ENCODE measurements at places on chromosomes 13 and 19.

- DNase-seq, result no peak
Measured at GRCh38 chr13:89695343-89696257, 1651.9 kb upstream of the MIR17HG start.

DNA sequence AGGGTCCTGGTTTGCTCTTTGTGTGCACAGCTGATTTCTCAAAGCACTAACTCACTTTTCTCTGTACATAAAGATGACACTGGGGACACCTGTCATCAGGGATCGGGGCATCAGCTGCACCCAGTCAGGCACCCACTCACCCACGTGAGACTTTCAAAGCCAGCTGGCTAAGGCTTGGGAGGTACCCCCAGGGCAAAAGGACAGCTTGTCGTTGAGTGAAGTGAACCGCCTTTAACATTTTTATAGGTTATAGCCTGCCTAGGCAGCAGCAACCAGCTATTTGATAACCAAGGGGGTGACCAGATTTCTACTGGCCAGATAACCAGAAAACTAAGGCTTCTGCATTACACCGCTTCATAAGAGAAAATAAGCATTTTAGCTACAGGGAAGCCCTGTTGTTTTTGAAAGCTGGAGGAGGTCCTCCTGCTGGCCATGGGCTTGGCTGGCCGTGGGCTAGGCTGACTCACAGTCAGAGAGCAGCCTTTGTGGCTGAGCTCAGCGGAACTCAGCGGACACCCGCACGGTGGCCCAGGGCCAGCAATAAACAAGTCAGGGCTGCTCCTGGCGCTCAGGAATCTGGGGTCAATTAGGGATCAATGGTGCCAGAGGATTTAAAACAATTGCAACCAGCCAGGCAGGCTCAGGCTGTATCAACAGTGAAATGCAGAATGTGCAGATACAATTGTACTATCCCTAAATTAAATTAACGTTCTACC is 57.1 kb downstream of the ALOX5AP start:
- DNase-seq, result no peak

- no peak for DNase-seq
Measured at GRCh38 chr19:35417713-35418534, 30.1 kb upstream of the FFAR2 start.

GRCh38 chr13:72431981-72432682 is 295.3 kb downstream of the MZT1 start:
- no peak for DNase-seq

- DNase-seq, result no peak
Measured at GRCh38 chr13:93726173-93726957, 499.8 kb downstream of the GPC6 start.

DNA sequence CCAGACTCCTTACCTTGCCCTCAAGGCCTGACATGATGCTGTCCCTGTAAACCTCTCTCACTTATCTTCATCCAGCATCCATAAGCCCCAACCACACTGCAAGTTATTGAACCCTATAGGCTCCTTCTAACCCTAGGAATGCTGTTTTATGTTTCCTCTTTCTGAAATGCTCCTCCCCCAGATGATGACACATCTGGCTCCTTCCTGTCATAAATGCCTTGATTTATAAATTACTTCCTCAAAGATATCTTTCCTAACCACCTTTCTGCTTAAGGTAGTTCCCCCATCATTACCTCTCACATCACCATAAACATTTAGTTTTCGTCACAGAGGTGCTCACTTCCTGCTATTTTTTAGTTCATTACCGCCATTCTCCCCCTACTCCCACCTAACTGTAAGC is 12.3 kb downstream of the RUBCNL start:
- DNase-seq, result no peak
